Iris pigment epithelial cell (primary cell): ENCODE measurements at places on chromosomes 6 and 20.

DNA sequence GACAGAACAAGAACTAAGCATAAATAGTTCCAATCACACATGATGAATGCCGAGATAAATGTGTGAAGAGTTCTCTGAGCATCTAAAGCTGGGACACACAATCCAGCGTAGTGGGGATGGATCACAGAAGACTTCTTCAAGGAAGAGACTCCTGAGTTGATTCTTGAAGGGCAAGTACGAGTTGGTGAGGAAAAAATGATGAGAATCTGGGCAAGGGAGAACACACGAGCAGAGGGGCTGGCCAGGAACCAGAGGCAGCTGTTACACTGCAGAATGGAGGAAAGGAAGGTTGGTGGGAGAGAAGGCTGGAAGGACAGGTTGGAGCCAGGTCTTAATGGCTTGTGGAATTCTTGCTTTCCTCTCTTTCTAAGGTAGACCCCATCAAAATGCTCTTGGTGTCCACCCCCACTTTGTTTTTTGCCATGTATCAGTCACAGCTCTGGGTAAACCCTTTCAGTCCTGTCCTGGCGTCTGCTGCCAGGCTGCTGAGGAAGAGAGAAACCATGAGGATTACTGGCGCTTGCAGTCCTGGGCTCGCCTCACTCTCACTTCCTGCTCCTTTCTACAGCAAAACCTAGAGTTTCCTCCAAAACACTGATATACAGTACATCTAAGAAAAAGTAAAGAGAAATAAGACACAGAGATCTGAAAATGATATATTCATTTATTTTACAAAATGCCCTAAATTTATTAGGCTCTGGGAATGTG, 127.6 kb upstream of the FAM184A start:
- DNase-seq, result no peak

GRCh38 chr6:21780141-21780540, 186.6 kb downstream of the SOX4 start:
- DNase-seq, result no peak

DNA sequence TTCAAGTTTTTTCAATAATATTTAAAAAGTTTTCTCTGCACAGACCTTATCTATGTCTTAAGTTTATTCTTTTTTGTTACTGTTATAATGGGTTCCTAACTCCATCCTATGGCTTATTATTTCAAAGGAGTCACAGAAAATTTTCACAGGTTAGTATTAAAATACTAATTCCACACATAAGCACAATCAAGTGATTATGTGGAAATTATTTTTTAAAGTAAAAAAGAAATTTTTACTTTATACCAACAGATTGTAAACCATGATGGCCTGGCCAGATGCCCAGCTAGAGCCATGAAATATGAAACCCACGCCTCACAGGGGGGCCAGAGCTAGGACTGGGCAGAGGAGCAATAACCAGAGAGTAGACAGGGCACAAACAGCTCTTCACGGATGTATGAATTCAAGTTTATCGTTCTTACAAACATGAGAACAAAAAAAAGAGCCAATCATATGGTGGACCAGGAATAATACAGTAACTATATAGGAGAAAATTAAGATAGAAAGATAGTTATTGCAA, 34.0 kb downstream of the NUDT3 start:
- DNase-seq, result peak; percentile 87

- DNase-seq, result no peak
These were observed 13.1 kb upstream of the SAYSD1 start for GRCh38 chr6:39128106-39128505.

DNA sequence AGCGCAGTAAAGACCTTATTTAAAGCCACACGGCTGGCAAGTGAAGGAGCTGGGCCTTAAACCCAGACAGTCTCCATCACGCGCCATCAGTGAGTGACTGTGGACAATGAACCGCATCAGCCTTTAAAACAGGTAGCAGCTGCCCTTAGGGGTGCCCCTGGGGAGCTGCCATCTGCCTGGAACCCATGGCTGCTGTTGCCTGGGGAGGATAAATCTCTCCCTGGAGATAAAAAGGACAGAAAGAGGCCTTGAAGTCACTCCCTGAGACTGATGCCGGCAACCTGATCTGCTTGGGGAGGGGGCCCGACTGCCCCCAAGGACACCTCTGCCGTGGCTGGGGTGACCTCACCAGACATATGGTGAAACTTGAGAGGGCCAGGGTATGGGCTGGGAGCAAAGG, 73.5 kb downstream of the PREX1 start:
- no peak for DNase-seq

- no peak for DNase-seq
These were observed 109.2 kb upstream of the ASF1A start for GRCh38 chr6:118784641-118785164.

DNA sequence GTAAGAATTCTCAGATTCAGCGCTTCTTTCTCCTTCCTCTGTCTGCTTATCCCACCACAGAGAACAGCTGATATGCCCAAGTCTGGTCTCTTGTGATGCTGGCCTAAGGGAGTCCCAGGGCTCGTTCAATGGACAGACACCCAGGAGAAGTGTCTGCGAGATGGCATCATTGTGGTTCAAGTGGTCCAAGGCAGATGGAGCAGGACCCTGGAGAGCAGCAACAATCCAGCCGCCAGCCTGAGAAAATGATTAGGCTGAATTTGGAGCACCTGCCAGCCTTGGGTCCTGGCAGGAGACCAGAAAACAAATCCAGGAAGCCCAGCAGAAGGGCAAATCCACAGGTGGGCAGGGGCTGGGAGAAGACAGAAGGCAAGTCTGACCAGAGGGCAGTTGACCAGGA, 145.8 kb downstream of the PTPRT start:
- DNase-seq, result no peak

- peak; percentile 21 for DNase-seq
These were observed 601.9 kb downstream of the HTR1B start for GRCh38 chr6:76861403-76861802.

- peak; percentile 52 for DNase-seq
These were observed 26.1 kb downstream of the TTLL2 start for GRCh38 chr6:167350731-167351655.

DNA sequence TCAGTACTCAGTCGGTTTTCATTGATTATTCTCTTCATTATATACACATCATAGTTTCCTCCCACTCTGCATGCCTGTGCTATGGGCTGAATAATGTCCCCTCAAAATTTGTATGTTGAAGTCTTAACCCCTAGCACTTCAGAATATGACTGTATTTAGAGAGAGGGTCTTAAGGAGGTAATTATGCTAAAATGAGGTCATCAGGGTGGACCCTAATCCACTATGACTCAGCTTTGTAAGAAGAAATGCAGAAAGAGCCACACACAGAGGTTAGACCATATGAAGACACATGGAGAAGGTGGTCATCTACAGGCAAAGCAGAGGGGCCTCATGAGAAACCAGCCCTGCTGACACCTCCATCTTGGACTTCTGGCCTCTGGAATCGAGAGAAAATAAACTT, 15.8 kb downstream of the ABHD12 start:
- DNase-seq, result no peak

DNA sequence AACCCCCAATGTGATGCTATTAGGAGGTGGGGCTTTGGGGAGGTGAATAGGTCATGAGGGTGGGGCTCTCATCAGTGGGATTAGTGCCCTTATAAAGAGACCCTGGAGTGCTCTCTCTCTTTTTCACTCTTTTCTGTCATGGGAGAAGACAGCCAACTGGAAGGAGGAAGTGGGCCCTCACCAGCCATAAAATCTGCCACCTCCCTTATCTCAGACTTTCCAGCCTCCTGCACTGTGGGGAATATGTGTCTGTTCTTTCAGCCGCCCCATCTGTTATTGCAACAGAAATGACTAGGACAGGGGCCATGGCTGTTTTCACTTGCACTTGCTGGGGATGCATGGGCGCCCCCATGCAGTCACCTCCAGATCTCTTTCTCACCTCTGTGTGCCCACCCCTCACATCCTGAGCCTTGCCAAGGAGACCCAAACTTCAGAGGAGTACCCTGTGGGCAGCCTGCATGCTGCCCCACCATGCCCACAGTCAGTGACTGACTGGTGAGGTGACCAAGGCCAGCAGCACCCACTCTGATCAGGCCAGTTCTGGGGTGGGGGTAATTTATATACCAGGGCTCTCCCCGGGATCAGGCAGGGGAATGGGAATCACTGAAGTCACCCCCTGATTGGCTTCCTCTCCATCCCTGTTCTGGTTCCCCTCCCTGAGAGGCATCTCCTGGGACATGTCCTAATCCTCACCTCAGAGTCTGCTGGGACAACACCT, 118.4 kb downstream of the ANKRD60 start:
- no peak for DNase-seq

GRCh38 chr20:54219751-54220426, 12.0 kb downstream of the PFDN4 start:
- peak; percentile 46 for DNase-seq
